ENCODE measurements at places on chromosomes 3 and 15. TPM values are rescaled to one million over a fixed set of nuclear protein-coding genes. Genes with fewer than 3 reads are reported as not detected.

- H3K27ac ChIP-seq, result peak overlapping the region; percentile 73
- H3K4me1 ChIP-seq, result peaks cover 86% of the 10 kb centered on the region
- peak overlapping the region; percentile 0 for H3K4me3 ChIP-seq
- no peaks in the 10 kb centered on the region for H3K36me3 ChIP-seq
These were observed 24.7 kb downstream of the GPR15 start for GRCh38 chr3:98556164-98557130.

- H3K27me3 ChIP-seq, result no peaks in the 10 kb centered on the region
- H3K27ac ChIP-seq, result no peak overlapping the region
- H3K4me1 ChIP-seq, result no peaks in the 10 kb centered on the region
- no peak overlapping the region for H3K4me3 ChIP-seq
- no peaks in the 10 kb centered on the region for H3K36me3 ChIP-seq
These were observed 142.8 kb downstream of the EDEM1 start for GRCh38 chr3:5330152-5330810.

DNA sequence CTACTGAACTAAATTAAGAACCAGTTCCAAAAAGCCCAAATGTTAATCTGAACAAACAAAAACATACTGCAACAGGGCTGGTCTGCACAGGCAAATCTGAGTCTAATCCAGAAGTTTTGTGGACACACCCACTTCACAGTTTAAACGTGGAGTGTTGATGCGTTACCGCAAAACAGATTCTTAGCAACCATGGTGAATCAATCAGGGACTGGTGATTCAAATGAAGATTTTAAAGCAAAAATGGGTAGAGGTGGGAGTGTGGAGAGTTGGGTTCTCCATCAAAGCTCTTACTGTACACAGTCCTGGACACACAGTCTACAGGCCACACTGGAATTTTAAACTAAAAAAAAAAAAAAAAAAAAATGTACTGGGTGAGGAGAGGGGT, 5.2 kb downstream of the ANXA2 start:
- peaks cover 89% of the 10 kb centered on the region for H3K4me1 ChIP-seq
- DNase-seq, result peak; percentile 69
- no peak overlapping the region for H3K4me3 ChIP-seq
- peak overlapping the region; percentile 34 for H3K27ac ChIP-seq

- no peaks in the 10 kb centered on the region for H3K36me3 ChIP-seq
- H3K4me1 ChIP-seq, result no peaks in the 10 kb centered on the region
- no peak overlapping the region for H3K4me3 ChIP-seq
- no peaks in the 10 kb centered on the region for H3K27me3 ChIP-seq
- DNase-seq, result no peak
- no peak overlapping the region for H3K27ac ChIP-seq
These were observed 63.8 kb upstream of the ABHD2 start for GRCh38 chr15:89024418-89024817.

DNA sequence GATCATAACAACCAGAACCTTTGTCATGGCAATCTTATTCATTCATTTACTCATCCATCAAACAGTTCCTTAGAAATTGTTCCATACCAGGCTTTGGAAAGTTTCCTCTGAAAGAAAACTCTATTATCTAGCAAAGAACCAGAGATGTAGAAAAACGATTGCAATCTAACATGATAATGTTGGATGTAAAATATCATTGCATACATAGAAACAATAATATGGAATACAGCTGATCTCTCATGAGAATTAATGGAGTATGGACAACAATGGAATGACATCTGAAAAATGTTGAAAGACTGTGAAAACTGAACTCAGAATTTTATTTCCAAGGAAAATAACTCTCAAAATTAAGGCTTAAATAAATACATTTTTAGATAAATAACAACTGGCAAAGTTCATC, 665.4 kb downstream of the NLGN1 start:
- no peak for DNase-seq
- no peaks in the 10 kb centered on the region for H3K36me3 ChIP-seq
- H3K27me3 ChIP-seq, result no peaks in the 10 kb centered on the region

DNA sequence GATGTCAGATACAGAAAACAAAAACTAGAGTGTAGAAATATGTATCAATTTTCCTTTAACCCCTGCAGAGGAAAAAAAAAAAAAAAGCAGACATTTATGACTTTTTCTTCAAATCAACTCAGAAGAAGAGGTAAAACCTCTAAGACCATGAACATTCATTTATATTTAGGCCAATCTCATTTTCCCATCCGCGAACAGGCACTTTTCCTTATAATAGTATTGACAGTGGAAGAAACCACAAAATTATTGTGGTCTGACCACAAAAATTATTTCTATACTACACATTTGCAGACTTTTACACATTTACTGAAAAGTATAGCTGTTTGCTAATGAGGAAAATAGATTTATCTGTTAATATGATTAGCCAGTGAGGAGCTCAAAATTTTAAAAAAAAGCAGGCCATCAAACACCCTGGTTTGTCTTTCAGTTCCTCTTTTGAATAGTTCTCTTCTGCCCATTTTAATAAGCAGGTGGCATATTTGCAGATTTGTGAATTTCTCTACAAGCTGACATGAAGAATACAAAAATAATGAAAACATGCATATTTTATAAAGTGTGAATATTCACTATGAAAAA, 5.7 kb downstream of the OSBPL11 start:
- H3K27me3 ChIP-seq, result no peaks in the 10 kb centered on the region
- no peak overlapping the region for H3K4me3 ChIP-seq
- H3K36me3 ChIP-seq, result no peaks in the 10 kb centered on the region
- H3K4me1 ChIP-seq, result peaks cover 55% of the 10 kb centered on the region
- H3K27ac ChIP-seq, result no peak overlapping the region
- DNase-seq, result no peak

- no peaks in the 10 kb centered on the region for H3K36me3 ChIP-seq
- DNase-seq, result no peak
- no peak overlapping the region for H3K4me3 ChIP-seq
- H3K4me1 ChIP-seq, result no peaks in the 10 kb centered on the region
These were observed 14.3 kb upstream of the TLE3 start for GRCh38 chr15:70112074-70112395.

DNA sequence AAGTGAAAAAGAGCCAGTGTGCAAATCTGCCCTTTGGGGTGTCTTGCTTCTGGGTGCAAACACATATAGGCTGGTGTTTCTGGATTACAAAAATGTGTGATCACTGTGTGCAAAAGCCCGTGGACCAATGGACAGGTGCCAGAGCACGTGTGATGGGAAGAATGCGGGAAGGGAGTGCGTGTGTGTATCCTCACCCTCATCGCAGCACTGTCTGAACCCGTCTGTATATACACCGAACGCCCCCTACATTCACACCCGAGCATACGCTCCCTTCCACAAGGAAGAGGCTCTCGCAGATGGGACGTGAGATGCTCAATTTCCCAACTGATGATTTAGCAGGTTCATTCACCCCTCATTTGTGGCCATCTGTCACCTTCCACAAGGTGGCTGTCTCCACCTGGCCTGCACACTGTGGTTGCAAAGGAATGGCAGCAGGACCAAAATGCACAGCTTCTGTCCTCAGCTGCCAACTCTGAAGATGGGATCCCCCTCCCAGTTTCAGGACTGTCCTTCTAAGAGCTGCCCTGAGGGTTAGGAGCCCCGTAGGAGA, 19.4 kb upstream of the SLC6A1 start:
- no peaks in the 10 kb centered on the region for H3K27me3 ChIP-seq
- no peaks in the 10 kb centered on the region for H3K4me1 ChIP-seq
- H3K36me3 ChIP-seq, result no peaks in the 10 kb centered on the region
- no peak overlapping the region for H3K27ac ChIP-seq
- H3K4me3 ChIP-seq, result no peak overlapping the region
- DNase-seq, result no peak

GRCh38 chr3:194688200-194688740, 2.6 kb downstream of the FAM43A start:
- H3K4me3 ChIP-seq, result no peak overlapping the region
- H3K36me3 ChIP-seq, result no peaks in the 10 kb centered on the region
- H3K27me3 ChIP-seq, result no peaks in the 10 kb centered on the region
- H3K27ac ChIP-seq, result peak overlapping the region; percentile 44

GRCh38 chr3:147099076-147099475, 307.3 kb downstream of the ZIC4 start:
- no peak for DNase-seq
- H3K27me3 ChIP-seq, result no peaks in the 10 kb centered on the region
- no peak overlapping the region for H3K27ac ChIP-seq
- no peaks in the 10 kb centered on the region for H3K4me1 ChIP-seq

DNA sequence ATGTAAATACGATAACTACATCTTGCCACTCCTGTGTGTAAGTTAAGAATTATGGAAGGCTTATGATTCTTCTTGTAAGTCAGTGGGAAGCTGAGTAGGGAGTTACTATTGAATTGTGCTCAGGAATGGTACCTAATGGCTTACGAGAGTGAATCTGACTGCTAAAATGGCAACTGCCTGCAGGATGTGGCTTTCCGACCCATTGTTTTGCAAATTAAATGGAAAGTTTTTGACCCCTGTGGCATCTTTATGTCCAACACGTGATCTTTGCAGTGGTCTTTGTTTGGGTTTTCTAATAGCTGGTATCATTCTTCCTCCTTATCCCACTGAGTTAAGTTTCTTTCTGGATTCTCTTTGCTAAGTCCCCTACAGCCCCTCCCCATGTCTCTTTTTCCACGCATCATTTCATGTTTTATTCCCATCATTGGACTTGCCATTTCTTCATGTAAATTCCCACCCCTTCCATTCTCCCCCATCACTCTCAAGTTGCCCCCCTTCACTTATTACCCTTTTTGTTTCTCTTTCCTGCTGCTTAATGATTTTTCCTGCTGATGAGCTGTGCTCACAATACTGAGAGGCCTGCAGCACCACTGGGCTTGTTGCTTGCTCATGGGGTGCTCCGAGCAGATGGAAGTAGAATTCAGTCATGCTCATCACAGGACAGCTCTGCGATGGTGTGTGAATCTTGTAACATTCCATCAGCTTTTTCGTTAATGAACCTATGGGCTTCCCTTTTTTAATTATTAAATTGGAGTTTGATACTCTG, 428.2 kb upstream of the IL12A start:
- DNase-seq, result no peak
- H3K36me3 ChIP-seq, result no peaks in the 10 kb centered on the region
- no peaks in the 10 kb centered on the region for H3K27me3 ChIP-seq
- no peak overlapping the region for H3K27ac ChIP-seq
- H3K4me3 ChIP-seq, result no peak overlapping the region

DNA sequence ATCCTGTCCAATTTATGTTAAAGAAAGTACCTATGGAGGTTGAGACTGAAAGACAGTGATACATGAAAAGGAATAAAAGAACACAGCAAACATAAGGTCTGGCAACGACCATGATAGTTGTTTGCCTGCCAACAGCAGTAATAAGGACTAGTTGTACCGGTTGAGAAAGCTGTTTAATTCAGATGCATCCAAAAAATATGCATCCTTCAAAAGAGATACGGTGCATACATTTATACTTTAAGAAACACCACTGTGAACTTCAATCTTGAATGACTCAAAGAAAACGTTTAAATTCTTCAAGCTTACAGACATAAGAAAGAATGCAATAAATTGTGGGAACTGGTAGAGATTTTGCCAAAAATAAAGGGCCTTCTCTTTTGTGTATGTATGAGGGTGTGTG, 492.1 kb downstream of the NLGN1 start:
- no peak for DNase-seq
- no peaks in the 10 kb centered on the region for H3K27me3 ChIP-seq

- H3K4me3 ChIP-seq, result no peak overlapping the region
- no peak for DNase-seq
- H3K27ac ChIP-seq, result no peak overlapping the region
- peaks cover 14% of the 10 kb centered on the region for H3K4me1 ChIP-seq
- no peaks in the 10 kb centered on the region for H3K27me3 ChIP-seq
These were observed 255.3 kb upstream of the ZPLD1 start for GRCh38 chr3:102179326-102180177.

DNA sequence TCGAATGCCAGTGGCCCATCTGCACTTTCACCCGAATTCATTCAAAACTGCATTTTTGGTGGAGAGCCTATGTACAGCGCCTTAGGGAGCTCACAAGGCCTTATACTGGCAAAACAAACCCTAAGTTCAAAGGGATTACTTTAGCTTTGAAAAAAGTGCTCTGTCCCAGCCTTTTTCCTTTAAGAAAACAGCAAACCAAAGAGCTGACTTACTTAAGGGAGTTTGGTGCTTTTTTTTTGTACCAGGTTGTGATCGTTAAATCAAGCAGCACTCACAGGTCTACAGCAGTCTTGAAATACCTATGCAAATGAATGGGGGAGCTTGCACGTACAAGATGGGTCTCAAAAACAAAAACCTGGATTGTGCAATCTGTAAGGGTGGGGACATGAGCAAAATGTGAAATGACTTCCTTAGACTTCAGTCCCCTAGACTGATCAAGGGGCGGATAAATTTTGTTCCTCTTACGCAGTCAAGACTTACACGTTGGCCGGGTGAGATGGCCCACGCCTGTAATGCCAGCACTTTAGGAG, 11.6 kb upstream of the PIK3CB start:
- no peak overlapping the region for H3K27ac ChIP-seq
- H3K4me1 ChIP-seq, result no peaks in the 10 kb centered on the region
- H3K27me3 ChIP-seq, result no peaks in the 10 kb centered on the region
- no peaks in the 10 kb centered on the region for H3K36me3 ChIP-seq
- H3K4me3 ChIP-seq, result no peak overlapping the region

DNA sequence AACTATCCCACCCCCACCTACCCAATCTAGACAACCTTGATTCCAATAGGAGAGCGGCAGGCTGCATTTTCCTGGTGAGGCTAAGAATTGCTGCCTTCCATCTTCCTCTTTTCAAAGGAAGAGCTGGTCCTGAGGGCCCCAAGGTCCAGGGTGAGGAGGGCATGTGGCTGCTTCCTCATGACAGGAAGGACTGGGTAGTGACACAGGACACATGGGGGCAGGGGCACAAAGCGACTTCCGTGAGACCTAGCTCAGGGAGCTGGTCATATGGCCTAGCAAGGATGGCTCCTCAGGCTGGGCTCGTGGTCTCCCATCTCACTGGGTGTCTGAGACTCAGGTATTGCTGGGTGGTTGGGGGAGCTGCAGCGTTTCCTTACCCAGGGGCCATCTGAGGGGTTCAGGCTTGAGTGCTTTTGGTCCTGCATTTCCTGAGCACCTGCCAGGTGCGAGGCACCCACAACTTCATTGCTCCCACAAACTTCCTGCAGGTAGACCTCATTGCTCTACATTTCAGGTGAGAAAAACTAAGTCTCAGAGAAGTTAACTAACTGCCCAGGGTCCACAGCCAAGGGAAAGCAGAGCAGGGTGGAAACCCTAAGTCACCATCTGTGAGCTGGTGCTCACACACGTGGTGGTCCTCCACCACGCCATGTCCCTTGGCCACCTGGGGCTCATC, 160.0 kb upstream of the TLE3 start:
- H3K4me1 ChIP-seq, result peaks cover 38% of the 10 kb centered on the region
- H3K4me3 ChIP-seq, result peak overlapping the region; percentile 43
- H3K27ac ChIP-seq, result no peak overlapping the region
- H3K36me3 ChIP-seq, result no peaks in the 10 kb centered on the region
- DNase-seq, result no peak
- H3K27me3 ChIP-seq, result no peaks in the 10 kb centered on the region

- no peak overlapping the region for H3K27ac ChIP-seq
- no peak overlapping the region for H3K4me3 ChIP-seq
- peaks cover 8% of the 10 kb centered on the region for H3K4me1 ChIP-seq
- H3K36me3 ChIP-seq, result no peaks in the 10 kb centered on the region
- DNase-seq, result no peak
These were observed 2.8 kb upstream of the THSD4 start for GRCh38 chr15:71112429-71112828.

SPRED1 gene
- total RNA-seq, result 0.42 TPM

KCNH8 gene
- total RNA-seq, result 0.19 TPM

ADGRG7 gene
- total RNA-seq, result not detected

PIERCE2 gene
- total RNA-seq, result not detected

ERC2 gene
- total RNA-seq, result not detected

ABHD6 gene
- 7.2 TPM for total RNA-seq

FBLN2 gene
- not detected for total RNA-seq

SHC4 gene
- 0.29 TPM for total RNA-seq

GYG1 gene
- total RNA-seq, result 20.9 TPM

ELL3 gene
- total RNA-seq, result 1.8 TPM

TNFSF10 gene
- total RNA-seq, result 65.6 TPM

TERC gene
- total RNA-seq, result 15.6 TPM

GOLGA8H gene
- total RNA-seq, result not detected

SERPINI2 gene
- not detected for total RNA-seq

ETV5 gene
- total RNA-seq, result 1.1 TPM
